ENCODE measurements at places on chromosomes 11 and 22. TPM values are rescaled to one million over a fixed set of nuclear protein-coding genes. Genes with fewer than 3 reads are reported as not detected.
A peak's percentile ranks its signal among the peaks of the same experiment; 100 is the strongest.

DNA sequence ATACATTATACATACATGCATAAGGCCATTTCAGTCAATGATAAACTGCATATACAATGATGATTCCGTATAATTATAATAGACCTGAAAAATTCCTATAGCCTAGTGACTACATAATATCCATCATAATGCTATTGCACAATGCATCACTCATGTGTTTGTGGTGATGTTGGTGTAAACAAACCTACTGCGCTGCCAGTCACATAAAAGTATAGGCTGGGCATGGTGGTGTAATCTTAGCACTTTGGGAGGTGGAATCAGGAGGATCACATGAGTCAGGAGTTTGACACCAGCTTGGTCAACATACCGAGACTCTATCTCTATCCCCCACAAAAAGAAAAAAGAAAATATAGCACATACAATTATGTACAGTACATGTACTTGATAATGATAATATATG lies 163.7 kb upstream of the DDI1 start:
- no peak for DNase-seq

Gene PRG3
- total RNA-seq = not detected

DNA sequence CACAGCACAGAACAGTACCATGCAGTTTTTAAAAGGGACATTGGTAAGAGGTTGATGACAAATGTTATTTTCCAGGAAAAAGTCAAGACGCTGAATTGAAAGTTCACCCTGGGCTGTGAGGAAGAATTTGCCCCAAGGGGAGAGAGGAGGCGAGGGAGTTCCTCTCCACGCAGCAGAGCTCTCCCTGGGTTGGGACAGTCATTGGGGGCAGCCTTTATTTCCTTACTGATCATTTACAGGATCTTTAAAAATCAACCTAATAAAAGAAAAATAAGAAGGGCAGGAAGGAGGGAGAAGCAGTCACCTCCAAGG lies 49.9 kb upstream of the WNT7B start:
- no peak for DNase-seq

DNA sequence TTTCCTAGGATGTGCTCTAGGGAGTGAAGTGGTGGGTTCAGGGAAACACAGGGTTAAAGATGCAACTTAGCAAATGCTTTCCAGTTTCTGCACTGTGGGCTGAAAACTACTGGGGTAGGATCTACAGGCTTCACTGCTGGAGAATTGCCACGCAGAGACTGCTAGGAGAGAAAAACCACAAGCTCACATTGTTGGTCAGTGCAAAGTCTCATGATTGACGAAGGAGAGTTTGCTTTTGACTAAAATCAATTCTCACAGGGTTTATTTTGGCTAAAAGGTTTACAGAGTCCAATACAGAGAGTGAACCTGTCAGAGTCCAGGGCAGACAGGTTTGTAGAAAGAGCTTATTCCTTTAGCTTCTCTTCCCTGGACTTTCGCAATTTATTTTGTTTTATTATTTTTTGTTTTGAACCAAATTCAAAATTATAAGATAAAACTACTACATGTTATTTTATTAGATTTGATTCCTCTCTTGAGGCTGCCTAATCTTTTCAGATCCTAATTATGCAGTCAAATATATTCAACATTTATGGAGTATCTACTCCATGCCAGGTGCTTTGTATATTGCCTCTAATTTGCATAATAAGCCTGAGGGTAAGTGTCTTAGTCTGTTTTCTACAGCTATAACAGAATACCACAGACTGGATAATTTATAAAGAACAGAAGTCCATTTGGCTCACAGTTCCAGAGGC lies 64.7 kb downstream of the MTNR1B start:
- DNase-seq = no peak

Gene SLC22A25
- total RNA-seq = not detected

- DNase-seq = no peak
These were observed 48.3 kb upstream of the PAK1 start for GRCh38 chr11:77522215-77522614.

Gene TRIM51
- total RNA-seq = not detected

GRCh38 chr11:125141686-125142535 lies 22.6 kb upstream of the PKNOX2 start:
- DNase-seq = peak; percentile 87

- DNase-seq = no peak
These were observed 9.9 kb downstream of the PKP3 start for GRCh38 chr11:403761-404431.

- DNase-seq = no peak
These were observed 5.7 kb downstream of the CD6 start for GRCh38 chr11:60977224-60977623.

DNA sequence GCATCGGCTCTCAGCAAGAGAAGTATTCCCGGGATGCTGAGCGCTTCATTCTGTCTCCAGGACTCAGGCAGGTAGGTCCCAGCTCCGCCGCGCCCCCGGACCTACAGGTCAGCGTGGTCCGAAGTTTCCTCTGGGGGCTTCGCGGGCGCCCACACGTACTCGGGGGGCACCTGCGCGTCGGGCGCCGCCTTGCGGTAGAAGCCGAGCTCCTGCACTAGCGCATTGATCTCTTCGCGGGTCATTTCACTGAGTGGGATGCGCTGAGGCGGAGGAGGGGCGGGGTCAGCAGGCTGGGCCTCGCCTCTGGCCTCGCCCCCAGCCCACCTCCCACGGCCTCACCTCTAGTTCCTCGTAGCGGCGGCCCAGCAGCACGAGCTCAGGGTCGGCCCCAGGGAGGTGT lies 2.5 kb downstream of the SELENOM start:
- peak; percentile 29 for DNase-seq

GRCh38 chr11:123195188-123196059 lies at the start of gene CLMP:
TSS of gene CLMP (minus strand) at chr11:123195248. CDS start at chr11:123194940, 308 bp downstream.
- DNase-seq = no peak

Gene FZD4
- total RNA-seq = 4.1 TPM

Gene IFITM5
- total RNA-seq = not detected

- no peak for DNase-seq
These were observed 30.1 kb upstream of the CD82 start for GRCh38 chr11:44535191-44535980.

Gene LINC01488
- not detected for total RNA-seq

Gene CLMP
- 4.2 TPM for total RNA-seq

DNA sequence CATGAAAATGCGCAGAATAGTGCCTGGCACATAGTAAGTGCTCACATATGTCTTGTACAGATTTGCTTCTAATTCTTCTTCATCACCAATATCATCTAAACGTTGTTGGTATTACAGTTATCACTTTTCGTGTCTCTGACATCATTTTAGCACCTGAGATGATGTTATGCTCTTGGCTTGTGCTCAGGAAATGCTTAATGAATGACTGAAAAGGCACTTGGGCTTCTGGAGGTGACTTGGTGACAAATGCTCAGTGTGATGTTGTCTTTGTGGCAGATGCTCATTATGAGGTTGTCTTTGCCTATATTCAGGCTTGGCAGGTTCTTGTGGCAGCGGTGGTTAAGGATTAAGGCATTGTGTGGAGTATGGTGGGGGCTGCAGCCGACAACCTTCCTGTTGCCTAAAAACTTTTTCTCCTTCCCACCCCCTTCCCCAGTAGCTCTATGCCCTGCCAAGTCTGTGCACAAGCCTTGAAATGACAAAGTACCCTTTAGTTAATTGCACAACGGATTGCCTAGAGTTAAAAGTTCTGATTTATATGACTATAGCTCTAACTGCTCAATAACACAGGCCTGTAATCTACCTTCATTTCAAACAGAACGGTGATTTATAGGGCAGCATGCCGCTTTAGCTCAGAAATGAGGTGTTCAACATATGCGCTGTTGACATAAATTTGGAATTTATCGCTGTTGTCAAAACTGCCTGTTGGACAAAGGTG lies 82.5 kb downstream of the ZBTB16 start:
- no peak for DNase-seq

DNA sequence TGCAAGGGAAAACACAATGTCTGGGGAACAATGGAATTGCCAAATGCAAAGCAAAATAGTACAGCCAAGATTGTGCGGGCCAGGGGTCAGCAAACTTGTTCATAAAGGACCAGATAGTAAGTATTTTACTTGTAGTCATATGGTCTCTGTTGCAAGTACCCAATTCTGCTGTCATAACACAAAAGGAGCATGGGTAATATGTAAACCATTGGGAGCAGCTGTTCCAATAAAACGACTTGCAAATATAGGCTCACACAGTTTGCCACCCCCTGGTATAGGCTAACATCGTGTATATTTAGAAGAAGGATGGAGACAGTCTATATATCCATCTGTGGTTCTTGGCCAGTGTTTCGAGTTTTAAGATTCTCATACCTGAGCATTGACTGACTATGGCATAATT lies 15.6 kb downstream of the SDHAF2 start:
- no peak for DNase-seq

- DNase-seq = no peak
These were observed 101.8 kb downstream of the PHF21B start for GRCh38 chr22:44907765-44908737.

- no peak for DNase-seq
These were observed 12.7 kb downstream of the OPCML start for GRCh38 chr11:133519560-133519959.

DNA sequence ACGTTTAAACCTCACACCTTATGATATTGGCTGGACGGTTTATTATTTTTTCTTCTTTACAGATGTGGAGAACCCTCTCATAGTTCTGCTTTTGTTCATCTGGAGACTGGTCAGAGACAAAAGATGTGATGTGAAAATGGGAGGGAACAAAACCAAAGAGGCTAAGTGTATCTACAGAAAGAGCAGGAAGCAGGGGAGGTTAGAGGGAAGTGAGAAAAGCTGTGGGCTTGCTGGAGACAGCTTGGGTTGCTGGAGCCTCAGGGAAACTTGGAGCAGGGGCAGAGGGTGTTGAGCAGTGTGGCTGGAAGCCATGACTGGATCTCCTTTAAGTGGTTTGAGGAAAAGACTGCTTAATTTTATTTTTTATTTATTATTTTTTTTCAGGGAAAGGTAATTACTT lies 79.0 kb upstream of the SNX19 start:
- no peak for DNase-seq

Gene TCN1
- not detected for total RNA-seq

Gene TNNI2
- total RNA-seq = not detected

- DNase-seq = no peak
These were observed 32.3 kb downstream of the MIAT start for GRCh38 chr22:26689513-26690301.
